Peyer's patch (tissue), 4 donors: ENCODE measurements at places on chromosomes 16 and 17. TPM values are rescaled to one million over a fixed set of nuclear protein-coding genes. Genes with fewer than 3 reads are reported as not detected.

GRCh38 chr16:54143934-54144571, 142.5 kb downstream of the IRX3 start:
- H3K27ac ChIP-seq, result no peak overlapping the region
- no peaks in the 10 kb centered on the region for H3K4me1 ChIP-seq
- no peak overlapping the region for H3K4me3 ChIP-seq

GRCh38 chr16:89256651-89257254, 39.2 kb downstream of the ZNF778 start:
- no peaks in the 10 kb centered on the region for H3K27me3 ChIP-seq
- DNase-seq, result peak; percentile 84
- H3K4me1 ChIP-seq, result peaks cover 23% of the 10 kb centered on the region

DNA sequence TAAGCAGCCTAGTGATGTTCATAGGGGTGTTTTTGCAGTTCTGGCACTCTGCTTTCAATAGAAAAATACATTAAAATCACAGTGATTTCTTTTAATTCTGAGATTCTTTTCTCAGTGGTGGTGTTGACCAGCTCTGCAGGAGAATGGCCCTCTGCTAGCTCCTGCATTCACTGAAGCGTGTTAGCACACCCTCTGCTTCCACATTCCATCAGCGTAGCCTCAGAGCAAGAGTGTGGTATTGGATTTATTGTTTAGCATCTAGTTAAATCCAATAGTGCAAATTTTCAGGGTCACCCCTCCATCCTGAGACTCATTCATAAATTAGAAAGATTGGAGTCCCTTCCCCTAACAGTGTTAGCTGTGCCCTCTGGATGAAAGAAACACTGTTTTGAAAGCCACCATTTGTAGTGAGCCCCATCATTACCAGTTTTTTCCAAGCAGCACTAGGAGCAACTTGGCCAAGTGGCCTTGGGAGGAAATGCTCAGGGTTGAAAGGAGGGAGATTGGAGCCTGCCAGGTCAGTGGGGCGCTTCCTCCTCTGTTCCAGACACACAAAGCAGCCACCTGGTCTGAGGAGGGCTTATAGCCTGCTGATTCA, 45.7 kb downstream of the B9D1 start:
- H3K27me3 ChIP-seq, result no peaks in the 10 kb centered on the region
- H3K36me3 ChIP-seq, result peaks cover 17% of the 10 kb centered on the region
- H3K27ac ChIP-seq, result peak overlapping the region; percentile 27
- no peak for DNase-seq
- H3K4me3 ChIP-seq, result no peak overlapping the region

GRCh38 chr17:1598399-1599095, 30.1 kb downstream of the SLC43A2 start:
- no peak overlapping the region for H3K4me3 ChIP-seq
- no peaks in the 10 kb centered on the region for H3K27me3 ChIP-seq
- DNase-seq, result no peak
- H3K36me3 ChIP-seq, result no peaks in the 10 kb centered on the region

ERBB2 gene
- 104 TPM for total RNA-seq

DNA sequence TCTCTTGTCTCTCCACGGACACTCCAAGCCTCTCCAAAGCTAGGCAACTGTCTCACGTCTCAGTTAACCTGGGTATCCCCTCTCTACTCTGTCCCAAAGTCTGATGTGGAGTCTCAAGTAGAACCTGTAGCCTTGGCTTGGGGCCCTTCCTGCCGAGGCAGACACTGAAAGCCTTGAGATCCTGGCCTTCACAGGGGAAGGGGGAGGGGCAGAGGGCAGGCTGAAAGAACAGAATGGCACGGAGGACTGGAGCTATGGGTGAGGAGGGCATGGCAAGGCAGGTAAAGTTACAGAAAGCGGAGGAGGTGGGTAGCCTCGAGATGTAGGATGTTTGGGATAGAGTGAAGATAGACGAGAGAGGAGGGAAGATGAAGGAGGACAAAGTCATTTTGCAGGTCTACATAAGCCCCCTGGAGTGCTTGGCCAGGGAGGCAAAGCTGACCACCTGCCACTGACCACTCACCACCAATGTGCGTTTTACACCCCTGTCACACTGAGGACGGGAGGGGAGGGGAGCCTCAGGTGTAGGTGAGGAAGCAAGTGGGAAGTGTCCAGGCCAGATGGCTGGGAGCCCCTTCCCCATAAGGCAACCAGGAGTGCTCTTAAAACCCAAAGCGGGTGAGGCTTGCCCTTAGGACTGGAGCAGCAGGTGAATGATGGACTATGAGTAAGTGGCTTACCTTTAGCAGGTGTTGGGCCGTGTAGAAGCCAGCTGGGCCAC, 1.3 kb downstream of the FDXR start:
- H3K4me3 ChIP-seq, result no peak overlapping the region
- DNase-seq, result no peak
- H3K36me3 ChIP-seq, result no peaks in the 10 kb centered on the region
- no peak overlapping the region for H3K27ac ChIP-seq
- H3K4me1 ChIP-seq, result peaks cover 6% of the 10 kb centered on the region

DNA sequence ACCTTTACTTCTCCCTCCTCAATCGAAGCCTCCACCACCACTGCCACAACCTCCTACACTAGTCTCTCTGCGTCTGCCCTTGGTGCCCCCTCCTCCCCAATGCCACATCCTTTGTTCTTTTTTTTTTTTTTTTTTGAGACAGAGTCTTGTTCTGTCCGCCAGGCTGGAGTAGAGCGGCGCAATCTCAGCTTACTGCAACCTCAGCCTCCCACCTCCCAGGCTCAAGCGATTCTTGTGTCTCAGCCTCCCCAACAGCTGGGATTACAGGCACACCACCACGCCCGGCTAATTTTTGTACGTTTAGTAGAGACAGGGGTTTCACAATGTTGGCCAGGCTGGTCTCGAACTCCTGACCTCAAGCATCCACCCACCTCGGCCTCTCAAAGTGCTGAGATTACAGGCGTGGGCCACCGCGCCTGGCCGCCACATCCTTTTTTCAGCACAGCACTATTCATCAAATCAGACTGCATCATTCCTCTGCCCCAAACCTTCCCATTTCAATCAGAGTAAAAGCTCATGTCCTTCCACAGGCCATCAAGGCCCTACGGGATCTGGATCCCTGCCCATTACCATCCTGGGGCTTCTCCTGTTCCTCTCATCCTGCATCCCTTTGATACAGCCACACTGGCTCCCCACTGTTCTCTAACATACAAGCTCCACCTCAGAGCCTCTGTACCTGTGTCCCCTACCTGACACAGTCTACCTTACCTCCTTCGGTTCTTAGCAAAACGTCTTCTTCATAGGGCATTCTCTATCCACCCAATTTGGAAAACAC, 2.0 kb downstream of the KLHL11 start:
- no peak overlapping the region for H3K27ac ChIP-seq
- no peak for DNase-seq
- H3K36me3 ChIP-seq, result no peaks in the 10 kb centered on the region
- peaks cover 3% of the 10 kb centered on the region for H3K4me1 ChIP-seq
- H3K27me3 ChIP-seq, result no peaks in the 10 kb centered on the region

DNA sequence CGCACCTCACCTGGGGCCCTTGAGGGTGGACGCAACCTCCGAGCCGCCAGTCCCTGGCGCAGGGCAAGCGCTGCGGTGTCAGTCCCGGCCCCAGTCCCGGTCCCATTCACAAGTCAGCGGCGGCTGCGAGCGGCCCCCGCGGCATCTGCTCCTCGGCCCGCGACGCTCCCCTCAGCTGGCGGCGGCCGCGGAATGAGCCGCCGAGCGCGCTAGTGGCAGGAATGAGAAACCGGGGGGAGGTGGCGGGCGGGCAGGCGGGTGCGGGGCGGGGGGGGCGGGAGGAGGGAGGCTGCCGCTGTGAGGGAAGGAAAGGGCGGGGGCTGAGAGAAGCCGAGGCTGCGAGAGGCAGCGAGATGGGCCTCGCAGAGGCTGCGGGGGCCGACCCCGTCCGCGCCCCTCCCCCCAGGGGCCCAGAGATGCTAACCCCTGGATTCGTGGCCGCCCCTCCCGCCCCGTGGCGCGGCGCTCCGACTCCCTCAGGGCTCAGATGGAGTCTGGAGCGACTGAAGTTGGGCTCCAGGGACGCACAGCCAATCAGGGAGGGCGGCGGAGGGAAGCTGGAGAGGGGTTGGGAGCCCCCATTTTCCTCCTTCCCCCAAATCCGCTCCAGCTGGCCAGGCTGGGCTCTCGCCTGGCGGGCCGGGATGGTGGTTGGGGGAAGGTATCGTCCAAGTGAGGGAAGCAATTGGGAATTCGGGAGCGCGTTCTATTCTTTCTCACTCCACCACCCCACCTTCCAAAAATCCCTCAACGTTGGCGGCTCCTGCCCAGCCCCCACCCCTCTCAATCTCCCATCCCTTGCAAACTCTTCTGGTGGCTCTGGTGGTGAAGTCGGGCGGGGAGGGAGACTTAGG, at the start of gene CDH11:
Gene CDH11 (minus strand): TSS at position 194 of the 854 bp plus-strand sequence. CDS start 117,194 bp downstream, outside the sequence.
- no peaks in the 10 kb centered on the region for H3K36me3 ChIP-seq
- H3K4me3 ChIP-seq, result peak within 1 kb of the TSS; percentile 44
- peak within 1 kb of the TSS; percentile 69 for H3K27ac ChIP-seq

CACNG3 gene
- not detected for total RNA-seq

- H3K36me3 ChIP-seq, result no peaks in the 10 kb centered on the region
- H3K27me3 ChIP-seq, result no peaks in the 10 kb centered on the region
- no peak for DNase-seq
Measured at GRCh38 chr16:46927273-46927672, 43.1 kb downstream of the GPT2 start.

TMC8 gene
- total RNA-seq, result 66.8 TPM

DNA sequence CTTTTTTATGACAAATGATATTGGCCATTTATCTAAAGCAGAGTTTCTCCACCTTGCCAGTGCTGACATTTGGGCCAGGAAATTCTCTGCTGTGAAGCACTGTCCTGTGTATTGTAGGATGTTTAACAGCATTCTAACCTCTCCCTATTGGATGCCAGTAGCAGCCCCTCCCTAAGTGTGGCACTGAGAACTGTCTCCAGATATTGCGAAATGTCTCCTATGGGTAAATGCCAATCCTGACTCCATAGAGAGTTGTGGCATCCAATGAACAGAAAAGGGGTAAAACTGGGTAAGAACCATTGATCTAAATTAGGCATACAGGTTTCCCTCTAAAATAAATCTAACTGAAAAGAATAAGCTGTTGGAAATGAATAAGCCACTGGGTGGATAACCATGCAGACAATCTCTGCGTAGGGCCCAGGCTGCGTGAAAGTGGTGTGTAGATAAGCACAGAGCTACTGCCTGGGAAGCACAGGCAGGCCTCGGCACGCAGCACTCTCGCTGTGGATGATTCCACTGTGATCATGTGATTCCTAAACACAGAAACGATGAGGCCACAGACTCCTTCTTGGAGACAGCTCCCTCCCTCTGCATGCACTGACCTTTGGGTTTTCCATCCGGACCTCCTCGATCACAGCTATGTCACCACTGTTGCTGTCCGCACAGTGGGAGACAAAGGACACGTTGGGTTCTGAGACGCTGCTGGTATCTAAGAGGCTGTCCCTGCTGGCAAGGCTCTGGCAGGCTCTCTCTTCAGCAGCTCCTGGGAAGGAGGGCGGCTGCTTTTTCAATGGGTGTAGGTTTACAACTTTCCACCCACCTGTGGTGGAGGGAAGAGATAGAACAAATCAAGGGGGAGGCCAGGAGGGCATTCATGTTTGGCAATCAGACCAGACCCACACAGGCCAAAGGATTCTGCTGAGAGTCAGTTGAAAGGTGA, 44.1 kb downstream of the GTF3C1 start:
- H3K4me3 ChIP-seq, result no peak overlapping the region
- DNase-seq, result no peak
- no peaks in the 10 kb centered on the region for H3K27me3 ChIP-seq
- H3K27ac ChIP-seq, result no peak overlapping the region
- H3K36me3 ChIP-seq, result peaks cover 99% of the 10 kb centered on the region

GRCh38 chr16:74107795-74108610, 188.6 kb upstream of the PSMD7 start:
- peak; percentile 49 for DNase-seq
- peak overlapping the region; percentile 38 for H3K4me3 ChIP-seq
- no peaks in the 10 kb centered on the region for H3K36me3 ChIP-seq
- no peaks in the 10 kb centered on the region for H3K27me3 ChIP-seq
- H3K4me1 ChIP-seq, result no peaks in the 10 kb centered on the region

TBC1D3D gene
- not detected for total RNA-seq

IRF8 gene
- 67.0 TPM for total RNA-seq

- DNase-seq, result no peak
- H3K4me1 ChIP-seq, result no peaks in the 10 kb centered on the region
- no peak overlapping the region for H3K4me3 ChIP-seq
- H3K27me3 ChIP-seq, result no peaks in the 10 kb centered on the region
- H3K36me3 ChIP-seq, result no peaks in the 10 kb centered on the region
- H3K27ac ChIP-seq, result no peak overlapping the region
Measured at GRCh38 chr16:64712026-64712425, 409.8 kb downstream of the CDH11 start.

- no peak overlapping the region for H3K4me3 ChIP-seq
- no peak overlapping the region for H3K27ac ChIP-seq
- H3K27me3 ChIP-seq, result no peaks in the 10 kb centered on the region
- no peaks in the 10 kb centered on the region for H3K4me1 ChIP-seq
Measured at GRCh38 chr16:82358161-82358560, 188.1 kb upstream of the MPHOSPH6 start.

DNA sequence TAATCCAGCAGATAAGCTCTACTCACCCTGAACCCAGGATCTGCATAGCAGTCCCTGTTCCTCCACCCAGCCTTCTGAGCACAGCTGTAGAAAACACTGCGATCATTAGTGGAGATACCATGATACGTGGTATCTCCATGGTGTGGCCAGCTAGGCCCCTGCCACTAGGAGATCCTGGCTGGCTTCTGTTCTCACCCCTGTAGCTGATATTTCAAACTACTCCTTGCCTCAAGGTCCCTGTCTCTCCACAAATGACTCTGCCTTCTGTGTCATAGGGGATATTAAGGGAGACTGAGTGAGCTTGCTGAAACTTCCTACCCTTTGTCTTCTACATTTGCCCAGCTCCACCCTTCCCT, 44.3 kb downstream of the ERN1 start:
- H3K4me1 ChIP-seq, result peaks cover 38% of the 10 kb centered on the region
- no peaks in the 10 kb centered on the region for H3K36me3 ChIP-seq
- no peak for DNase-seq
- no peaks in the 10 kb centered on the region for H3K27me3 ChIP-seq
- H3K27ac ChIP-seq, result peak overlapping the region; percentile 18

SMIM5 gene
- total RNA-seq, result 97.1 TPM

SDR42E1 gene
- total RNA-seq, result 19.3 TPM

DNA sequence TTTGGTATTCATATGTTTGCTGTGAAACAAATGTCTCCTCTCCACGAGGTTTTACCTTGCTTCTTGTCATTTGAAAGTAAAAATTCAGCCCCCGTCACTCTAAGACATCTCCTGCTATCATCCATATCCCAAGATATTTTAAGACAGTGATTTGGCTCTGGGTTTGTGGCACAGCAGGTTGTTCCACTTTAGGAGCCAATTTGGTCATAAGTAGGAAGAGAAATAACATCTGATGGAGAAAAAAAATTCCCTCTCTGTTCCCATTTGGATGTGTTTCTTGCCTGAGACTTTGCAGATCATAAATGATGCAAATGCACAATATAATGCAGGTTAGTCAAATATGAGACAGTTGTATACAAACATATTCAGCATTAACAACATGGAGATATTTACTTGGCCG, 309.5 kb downstream of the CDH8 start:
- no peak for DNase-seq
- no peak overlapping the region for H3K4me3 ChIP-seq
- no peaks in the 10 kb centered on the region for H3K4me1 ChIP-seq
- H3K27ac ChIP-seq, result no peak overlapping the region

GRCh38 chr17:10001306-10001873, 96.3 kb upstream of the RCVRN start:
- no peak overlapping the region for H3K4me3 ChIP-seq
- DNase-seq, result no peak

- no peaks in the 10 kb centered on the region for H3K4me1 ChIP-seq
- H3K36me3 ChIP-seq, result peaks cover 81% of the 10 kb centered on the region
Measured at GRCh38 chr16:67613808-67614207, 31.1 kb upstream of the CARMIL2 start.

- peak overlapping the region; percentile 73 for H3K27ac ChIP-seq
- peaks cover 32% of the 10 kb centered on the region for H3K4me1 ChIP-seq
- no peak for DNase-seq
- no peaks in the 10 kb centered on the region for H3K27me3 ChIP-seq
- no peak overlapping the region for H3K4me3 ChIP-seq
Measured at GRCh38 chr17:883586-883962, 96.0 kb downstream of the NXN start.

TBC1D3 gene
- total RNA-seq, result not detected
